ENCODE measurements at places on chromosomes 4 and X. TPM values are rescaled to one million over a fixed set of nuclear protein-coding genes. Genes with fewer than 3 reads are reported as not detected.

GRCh38 chr4:158858410-158859199 lies 89.8 kb downstream of the FNIP2 start:
- DNase-seq: no peak

DNA sequence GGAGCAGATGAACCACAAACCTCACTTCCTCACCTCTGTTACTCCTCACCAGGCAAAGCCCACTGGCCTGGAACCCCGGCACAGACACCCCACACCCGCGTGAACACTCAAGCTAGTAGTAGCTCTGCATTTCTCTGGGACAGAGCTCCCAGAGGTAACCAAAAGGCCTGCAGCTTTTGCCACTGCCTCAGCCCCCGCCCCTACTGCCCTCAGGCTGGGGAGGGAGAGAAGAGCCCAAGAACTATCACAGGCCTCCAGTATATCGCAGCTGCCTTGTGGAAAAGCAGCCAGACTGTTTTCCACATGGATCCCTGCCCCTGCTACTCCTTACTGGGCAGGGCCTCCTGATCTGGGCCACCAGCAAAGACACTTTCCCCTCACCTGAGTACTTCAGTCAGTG lies 728.7 kb upstream of the ACTRT1 start:
- no peak for DNase-seq

The CCDC110 gene
- 4.1 TPM for total RNA-seq

DNA sequence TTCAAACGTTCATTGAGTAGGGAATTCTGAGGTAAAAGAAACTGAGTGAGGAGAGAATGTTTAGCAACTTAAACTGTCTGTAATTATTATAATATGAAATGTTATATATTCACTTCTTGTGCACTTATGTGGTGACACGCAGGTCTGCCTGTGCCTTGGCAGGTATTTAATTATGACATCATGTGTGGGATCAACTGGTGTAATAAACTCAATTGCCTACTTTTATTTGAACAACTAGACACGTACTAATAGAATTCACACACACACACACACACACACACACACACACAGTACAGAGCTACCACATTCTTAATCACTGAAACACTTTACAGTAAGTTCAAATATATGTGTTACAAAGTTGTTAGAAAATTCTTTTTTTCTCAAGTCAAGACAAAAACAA lies 20.7 kb upstream of the SLC25A31 start:
- no peak for DNase-seq

The IRAK1 gene
- total RNA-seq: 66.2 TPM

The TRIM60 gene
- not detected for total RNA-seq

GRCh38 chr4:124745985-124746801 lies 33.7 kb upstream of the ANKRD50 start:
- no peak for DNase-seq

GRCh38 chrX:38275615-38276014 lies 51.7 kb downstream of the RPGR start:
- DNase-seq: no peak

DNA sequence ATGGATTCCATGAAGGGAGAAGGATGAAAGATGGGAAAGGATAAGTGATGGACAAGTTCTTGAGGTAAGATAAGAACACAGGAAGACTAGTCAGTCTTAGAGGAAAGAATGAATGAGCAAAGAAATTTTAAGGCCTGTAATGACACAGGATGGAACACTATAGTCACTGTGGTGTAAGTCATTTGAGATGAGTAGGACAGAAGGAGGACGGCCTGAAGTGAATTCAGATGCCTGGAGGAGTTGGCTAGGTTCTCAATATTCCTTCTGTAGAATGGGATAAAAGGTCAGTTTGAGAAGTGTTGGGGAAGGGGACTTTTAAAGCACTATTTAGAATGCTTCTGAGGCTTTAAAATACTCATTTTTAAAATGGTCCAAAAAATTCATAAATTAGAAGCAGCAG lies 3.9 kb downstream of the MSMO1 start:
- no peak for DNase-seq

DNA sequence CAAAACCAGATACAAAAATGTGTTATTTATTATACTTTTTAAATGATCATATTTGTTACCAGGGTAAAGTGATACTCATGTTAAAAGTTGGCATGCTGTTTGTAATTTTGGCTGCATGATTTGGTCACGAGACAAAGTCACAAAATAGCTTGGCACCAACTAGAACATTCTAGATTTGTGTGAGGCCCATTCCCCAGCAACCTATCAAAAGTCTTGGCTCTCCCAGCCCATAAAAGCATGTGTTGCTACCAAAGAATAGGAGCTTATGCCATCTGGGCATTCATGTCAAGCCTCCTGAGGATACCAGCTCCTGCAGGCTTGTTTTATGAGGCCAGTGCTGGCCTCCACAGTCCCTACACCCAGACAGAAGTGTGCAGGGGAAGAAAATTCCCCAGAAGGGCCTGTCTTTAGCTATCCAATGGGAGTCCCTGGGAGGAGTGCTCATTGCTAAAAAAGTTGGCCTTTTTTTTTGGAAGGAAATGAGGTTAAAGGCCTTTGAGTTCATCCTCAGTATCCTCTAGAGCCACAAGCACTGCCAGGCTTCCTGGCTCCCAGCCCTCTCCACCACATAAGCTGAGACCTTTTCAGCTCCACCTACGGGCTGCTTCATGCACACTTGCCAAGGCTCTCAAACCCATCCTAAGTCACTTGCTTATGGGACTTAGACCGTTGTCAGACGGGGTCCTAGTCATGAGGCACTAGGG lies 211.9 kb upstream of the EOLA2 start:
- no peak for DNase-seq

GRCh38 chr4:55082756-55083155 lies 42.6 kb downstream of the KDR start:
- DNase-seq: no peak

- no peak for DNase-seq
Measured at GRCh38 chr4:71415491-71415890, 76.7 kb downstream of the SLC4A4 start.

The SOX3 gene
- not detected for total RNA-seq

The SFRP2 gene
- 6.9 TPM for total RNA-seq

The SPANXN4 gene
- total RNA-seq: not detected

The NMU gene
- not detected for total RNA-seq

- DNase-seq: no peak
Measured at GRCh38 chr4:118740869-118741268, 55.7 kb downstream of the METTL14 start.

DNA sequence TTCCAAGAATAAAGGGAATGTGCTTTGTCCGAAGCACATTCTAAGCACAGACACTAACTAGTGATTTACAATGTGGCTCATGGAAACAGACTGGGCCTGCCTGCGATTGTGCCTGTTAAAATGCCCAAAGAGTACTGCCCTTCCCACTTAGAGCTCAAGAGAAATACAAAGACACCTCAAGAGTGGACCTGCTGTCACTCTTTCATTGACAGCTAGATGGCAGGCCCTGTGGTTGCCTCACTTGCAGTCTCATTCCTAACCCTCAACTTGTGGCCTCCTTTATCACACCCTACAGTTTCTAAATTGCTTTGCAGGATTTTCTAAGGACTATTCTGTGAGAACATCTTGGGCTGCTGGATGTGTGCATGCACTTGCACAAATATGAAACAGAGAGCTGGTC lies 331.0 kb upstream of the EMCN start:
- no peak for DNase-seq
